ENCODE measurements at places on chromosomes 5 and 9.

DNA sequence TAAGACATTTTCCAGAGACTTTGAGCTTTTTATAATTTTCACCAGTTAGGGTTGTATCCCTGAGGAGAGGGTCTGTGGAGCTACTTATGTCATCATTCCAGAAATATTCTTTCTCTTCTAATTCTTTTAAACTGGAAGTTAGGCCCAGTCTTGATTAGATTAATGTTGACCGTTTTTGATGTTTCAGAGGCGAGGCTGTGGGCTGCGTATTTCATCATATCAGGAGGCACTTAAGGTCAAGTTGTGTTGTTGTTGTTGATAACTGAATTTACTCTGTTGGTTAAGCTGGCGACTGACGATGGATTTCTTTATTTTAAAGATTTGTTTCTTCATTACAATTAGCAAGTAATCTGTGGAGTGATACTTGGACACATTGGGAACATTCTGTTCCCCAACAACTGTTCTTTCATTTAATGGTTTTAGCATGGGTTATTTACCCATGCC, 20.1 kb downstream of the IPO11 start:
- no peak for DNase-seq

DNA sequence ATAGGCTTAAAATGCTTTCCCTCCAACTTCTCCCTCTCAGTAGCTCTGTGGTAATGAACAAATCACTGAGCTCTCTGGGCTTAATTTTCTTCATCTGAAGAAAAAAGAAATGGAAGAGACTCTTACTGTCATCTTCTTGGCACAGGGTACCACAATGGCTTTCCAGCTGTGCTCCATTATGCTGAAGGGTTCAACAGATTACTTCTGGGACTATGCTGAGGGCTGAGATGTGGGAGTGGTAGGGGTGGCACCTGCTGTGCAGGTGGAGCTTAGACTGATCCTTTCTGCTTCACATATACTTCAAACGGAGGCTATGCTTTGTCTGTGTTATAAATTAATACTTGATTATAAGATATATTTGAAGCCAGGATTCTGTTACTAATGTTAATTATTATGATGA, 840.2 kb upstream of the C9orf72 start:
- no peak for DNase-seq

DNA sequence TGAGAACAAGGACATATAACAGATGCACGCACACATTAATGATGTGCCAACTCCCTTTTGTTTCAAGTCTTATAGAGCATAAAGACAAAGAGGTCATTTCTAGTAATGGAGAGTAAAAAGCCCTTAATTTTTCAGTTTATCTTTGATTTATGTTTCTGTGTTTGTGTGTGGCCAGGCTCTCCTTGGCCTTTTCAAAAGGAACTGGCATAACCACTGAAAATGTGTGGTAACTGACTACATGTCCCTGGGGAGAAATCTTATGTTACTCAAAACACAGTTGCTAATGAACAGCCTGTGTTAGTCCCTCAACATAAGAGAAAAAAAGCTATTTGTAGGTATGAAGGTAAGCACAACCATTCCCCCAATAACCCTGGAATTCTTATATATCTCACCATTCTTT, 47.6 kb upstream of the SHOC1 start:
- DNase-seq = no peak

DNA sequence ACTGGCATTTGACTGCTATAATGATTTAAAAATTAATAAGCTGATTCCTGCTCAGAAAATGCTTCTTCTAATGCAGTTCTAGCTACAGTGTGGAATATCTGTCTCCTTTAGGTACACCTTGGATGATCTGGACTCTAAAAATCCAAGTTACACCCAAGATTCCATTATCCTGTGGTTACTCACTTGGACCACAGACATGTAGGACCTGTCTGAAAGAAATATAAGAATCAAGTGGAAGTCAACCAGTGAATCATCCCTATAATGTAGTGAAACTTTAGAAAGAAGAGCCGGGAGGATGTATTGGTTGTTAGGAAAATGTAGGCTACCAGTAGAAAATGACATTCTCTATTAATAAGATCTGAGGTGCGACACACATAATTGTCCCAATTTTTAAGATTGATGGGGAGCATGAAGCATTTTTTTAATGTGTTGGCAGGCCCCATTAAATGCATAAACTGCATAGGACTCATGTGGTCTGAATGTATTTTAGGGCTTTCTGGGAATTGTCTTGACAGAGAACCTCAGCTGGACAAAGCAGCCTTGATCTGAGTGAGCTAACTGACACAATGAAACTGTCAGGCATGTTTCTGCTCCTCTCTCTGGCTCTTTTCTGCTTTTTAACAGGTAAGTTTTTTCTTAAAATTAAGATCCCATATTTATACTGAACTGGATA, at the start of gene SPINK6:
SPINK6 (plus strand) TSS at position 512 of the 673 bp plus-strand sequence; CDS start at position 567, 55 bp downstream.
- DNase-seq = no peak

DNA sequence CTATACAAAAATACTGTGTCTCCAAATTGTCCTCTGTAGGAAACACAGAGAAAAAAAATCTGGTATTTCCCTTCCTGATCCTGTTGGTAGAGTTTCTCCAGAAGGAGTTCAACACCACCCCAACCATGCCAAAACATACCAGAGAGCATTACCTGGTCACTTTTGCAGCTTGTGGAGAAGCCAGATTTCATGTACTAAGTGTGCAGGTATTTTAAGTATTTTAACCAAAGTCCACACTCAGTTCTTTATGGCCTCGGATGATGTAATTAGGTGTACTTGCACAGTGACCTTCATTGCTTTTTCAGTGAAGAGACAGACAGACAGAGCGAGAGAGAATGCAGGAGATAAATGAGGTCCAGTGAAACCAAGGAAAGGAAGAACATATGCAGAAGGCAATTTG, 2046.8 kb upstream of the CDH9 start:
- DNase-seq = no peak

GRCh38 chr5:97009212-97009898, 73.5 kb downstream of the LNPEP start:
- no peak for DNase-seq

DNA sequence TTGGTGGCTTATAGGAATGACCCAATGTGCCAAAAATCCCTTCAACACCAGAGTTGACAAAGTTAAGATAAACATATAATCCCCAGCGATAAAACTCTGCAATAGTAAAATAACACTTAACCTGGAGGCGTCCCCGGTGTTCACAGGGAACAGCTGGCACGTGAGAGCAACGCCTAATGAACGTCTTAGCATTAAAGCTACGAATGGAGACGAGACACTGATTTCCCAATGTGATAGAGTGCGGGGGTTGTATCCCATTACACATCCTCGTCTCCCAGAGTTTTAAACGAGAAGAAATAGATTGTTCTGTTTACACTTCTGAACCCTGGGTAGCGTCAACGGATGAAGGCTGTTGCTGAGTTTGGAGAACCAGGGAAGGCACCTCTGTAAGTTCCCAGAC, 57.6 kb downstream of the PTCH1 start:
- no peak for DNase-seq

GRCh38 chr5:121182788-121183490, 668.7 kb upstream of the FTMT start:
- DNase-seq = no peak

DNA sequence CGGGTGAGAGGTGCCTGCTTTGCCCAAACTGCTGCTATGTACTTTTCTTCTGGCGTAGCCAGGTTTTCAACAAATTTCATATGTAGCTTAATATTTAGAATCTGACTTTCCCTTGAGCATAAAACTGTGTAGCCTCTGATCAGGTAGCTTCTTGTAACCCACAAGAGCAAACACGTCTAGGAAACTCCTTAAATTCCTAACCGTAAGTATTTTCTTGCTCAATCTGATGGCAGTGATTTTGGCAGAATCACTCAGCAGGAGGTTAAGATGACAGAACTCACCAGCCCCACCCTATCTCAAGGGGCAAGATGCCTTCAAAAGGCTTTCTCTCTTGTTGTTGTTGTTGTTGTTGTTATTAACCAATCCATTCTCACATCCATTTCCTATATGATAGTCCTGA, 20.8 kb downstream of the CKMT2 start:
- no peak for DNase-seq

- no peak for DNase-seq
These were observed 85.0 kb upstream of the ANKH start for GRCh38 chr5:14956423-14957046.

GRCh38 chr5:170120576-170120975, 14.9 kb downstream of the FOXI1 start:
- DNase-seq = no peak

DNA sequence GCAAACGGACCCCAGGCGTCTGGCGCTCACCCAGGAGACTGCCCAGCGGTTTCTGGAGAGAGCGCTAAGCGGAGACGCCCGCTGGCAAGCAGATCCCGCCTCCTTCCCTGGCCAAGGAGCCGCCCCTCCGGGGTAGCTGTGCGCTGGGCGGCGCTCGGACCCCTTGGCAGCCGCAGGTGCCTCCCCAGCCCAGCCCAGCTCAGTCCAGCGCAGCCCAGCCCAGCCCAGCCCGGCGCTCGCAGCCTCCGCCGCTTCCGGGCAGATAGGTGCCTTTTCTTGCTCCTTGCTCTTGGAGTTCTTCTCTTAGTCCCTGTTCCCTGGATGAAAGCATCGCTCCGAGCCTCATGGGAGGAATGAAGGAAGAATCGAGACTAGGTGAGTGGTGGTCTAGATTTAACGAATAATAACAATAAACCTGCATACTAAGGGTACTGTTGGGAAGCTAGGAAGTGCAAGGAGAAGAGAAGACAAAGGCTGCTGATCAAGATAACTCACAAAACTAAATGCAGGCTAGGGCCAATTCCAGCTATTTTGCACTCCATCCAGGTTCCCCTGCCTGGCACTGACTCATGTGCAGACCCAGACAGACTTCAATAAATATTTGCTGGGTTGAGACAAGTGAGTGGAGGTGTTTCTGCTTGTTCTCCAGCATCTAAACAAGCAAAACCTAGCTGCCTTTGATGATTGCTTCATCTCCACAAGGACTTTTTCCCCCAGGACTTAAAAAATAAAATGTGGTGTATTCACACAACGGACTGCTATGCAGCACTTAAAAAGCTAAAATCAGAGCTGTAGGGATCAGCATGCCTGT, at the start of gene STK32A:
STK32A (plus strand) TSS at position 202 of the 811 bp plus-strand sequence. CDS start 4,609 bp downstream, outside the sequence.
- DNase-seq = no peak

All from amygdala (tissue), 56 donors.